NCI-H2107 (cell line): ENCODE measurements at places on chromosomes 3 and 15.

- DNase-seq: no peak
These were observed 8.5 kb downstream of the CCDC9B start for GRCh38 chr15:40332113-40332781.

DNA sequence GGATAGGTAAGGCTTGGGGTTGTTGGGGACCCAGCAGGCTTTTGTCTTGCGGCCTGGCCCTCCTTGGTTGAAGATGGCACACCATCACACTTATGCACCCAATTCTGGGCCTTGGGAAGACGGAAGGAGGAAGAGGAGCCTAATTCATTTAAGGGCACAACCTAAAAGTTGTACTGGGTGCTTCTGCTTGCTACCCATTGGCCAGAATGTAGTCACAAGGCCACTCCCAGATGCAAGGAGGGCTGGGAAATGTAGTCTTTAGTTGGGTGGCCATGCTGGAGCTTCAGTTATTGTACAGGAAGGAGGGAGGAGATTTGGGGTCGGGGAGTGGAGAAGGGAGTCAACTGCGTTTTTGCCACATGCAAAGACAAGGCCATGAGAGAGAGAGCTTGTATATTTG lies 109.2 kb downstream of the TMEM266 start:
- DNase-seq: no peak

DNA sequence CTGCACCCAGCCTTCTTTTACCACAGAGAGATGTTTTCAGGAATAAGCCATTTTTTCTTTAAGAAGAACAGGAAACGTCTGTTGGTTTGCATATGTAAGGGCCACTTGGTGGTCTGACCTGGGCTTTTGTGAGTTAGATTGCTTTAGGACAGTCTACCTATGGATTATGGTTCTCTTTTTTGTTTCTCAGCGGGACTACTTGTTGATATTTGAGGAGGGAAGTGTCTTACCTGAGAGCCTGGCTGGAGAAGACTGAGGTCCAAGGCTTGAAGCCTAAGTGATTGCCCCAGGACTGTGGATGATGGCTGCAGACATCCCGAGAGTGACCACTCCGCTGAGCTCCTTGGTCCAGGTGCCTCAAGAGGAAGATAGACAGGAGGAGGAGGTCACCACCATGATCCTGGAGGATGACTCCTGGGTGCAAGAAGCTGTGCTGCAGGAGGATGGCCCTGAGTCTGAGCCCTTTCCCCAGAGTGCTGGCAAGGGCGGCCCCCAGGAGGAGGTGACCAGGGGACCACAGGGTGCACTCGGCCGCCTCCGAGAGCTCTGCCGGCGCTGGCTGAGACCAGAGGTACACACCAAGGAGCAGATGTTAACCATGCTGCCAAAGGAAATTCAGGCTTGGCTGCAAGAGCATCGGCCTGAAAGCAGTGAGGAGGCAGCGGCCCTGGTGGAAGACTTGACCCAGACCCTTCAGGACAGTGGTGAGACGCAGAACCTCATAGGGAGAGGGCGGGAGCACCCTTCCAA lies 3.0 kb downstream of the ZSCAN2 start:
- DNase-seq: no peak

- DNase-seq: no peak
These were observed 681 bp downstream of the TWF2 start for GRCh38 chr3:52238193-52238760.

- no peak for DNase-seq
These were observed 345.6 kb downstream of the NLGN1 start for GRCh38 chr3:173743111-173743510.

GRCh38 chr3:119817583-119818363 lies 35.9 kb downstream of the NR1I2 start:
- DNase-seq: no peak

- no peak for DNase-seq
These were observed 41.5 kb upstream of the TBL1XR1 start for GRCh38 chr3:177238686-177239216.

- no peak for DNase-seq
These were observed 8.0 kb downstream of the SEMA5B start for GRCh38 chr3:123019591-123019990.

GRCh38 chr3:107430214-107430995 lies 53.2 kb downstream of the CCDC54 start:
- no peak for DNase-seq

- DNase-seq: no peak
These were observed 72.6 kb downstream of the FOXB1 start for GRCh38 chr15:60076582-60077276.

- peak; percentile 11 for DNase-seq
These were observed 64.0 kb upstream of the CPOX start for GRCh38 chr3:98657457-98657856.

GRCh38 chr3:123163141-123163540 lies 38.6 kb upstream of the SEC22A start:
- DNase-seq: no peak

DNA sequence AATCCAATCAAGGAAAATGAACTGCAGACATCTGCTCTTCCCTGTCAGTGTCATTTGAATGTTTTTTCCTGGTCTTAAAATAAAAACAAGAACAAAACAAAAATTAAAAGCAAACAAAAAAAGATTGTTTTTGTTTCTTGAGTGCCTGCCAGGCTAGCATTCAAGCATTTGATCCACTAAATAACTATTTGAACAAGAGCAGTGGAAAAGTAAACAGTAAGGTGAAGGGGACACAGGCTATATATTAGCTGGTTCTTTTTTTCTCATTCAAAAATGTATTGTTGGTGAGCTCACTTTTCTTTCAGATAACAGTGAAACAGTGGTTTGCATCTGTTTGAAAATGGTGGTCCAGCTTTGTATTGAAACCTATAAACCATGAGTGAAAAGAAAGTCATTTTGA lies 586.9 kb upstream of the SGO1 start:
- DNase-seq: no peak

DNA sequence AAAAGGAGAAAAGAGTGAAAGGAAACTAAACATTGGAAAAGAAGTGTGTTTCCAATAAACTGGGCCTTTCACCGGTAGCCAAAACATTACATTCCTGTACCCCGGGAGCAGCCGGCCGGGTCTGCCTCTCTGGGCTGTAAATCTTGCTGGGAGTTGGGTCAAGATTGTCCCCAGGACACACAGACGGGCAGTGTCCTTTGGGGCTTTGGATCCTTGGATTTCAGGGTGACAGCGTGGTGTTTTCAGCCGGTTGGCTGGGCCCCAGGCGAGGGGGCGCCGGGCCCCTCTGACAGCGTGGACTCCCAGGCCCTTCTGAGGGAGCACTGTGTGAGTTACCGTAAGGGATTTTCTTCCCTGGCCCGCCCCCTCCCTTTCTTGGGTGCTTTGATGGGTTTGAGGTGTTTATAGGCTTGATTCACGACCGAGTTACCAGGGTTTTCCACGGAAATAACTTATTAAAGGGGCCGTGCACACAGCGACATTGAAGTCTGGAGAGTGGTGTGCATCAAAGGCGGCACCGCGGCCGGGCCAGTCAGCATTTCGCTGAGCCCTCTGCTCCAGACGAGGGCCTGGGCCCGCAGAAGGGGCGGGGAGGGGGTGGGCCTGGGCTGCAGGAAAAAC lies 27.4 kb downstream of the SMAD6 start:
- DNase-seq: no peak

GRCh38 chr3:140186421-140186920 lies 251.5 kb downstream of the CLSTN2 start:
- DNase-seq: no peak

DNA sequence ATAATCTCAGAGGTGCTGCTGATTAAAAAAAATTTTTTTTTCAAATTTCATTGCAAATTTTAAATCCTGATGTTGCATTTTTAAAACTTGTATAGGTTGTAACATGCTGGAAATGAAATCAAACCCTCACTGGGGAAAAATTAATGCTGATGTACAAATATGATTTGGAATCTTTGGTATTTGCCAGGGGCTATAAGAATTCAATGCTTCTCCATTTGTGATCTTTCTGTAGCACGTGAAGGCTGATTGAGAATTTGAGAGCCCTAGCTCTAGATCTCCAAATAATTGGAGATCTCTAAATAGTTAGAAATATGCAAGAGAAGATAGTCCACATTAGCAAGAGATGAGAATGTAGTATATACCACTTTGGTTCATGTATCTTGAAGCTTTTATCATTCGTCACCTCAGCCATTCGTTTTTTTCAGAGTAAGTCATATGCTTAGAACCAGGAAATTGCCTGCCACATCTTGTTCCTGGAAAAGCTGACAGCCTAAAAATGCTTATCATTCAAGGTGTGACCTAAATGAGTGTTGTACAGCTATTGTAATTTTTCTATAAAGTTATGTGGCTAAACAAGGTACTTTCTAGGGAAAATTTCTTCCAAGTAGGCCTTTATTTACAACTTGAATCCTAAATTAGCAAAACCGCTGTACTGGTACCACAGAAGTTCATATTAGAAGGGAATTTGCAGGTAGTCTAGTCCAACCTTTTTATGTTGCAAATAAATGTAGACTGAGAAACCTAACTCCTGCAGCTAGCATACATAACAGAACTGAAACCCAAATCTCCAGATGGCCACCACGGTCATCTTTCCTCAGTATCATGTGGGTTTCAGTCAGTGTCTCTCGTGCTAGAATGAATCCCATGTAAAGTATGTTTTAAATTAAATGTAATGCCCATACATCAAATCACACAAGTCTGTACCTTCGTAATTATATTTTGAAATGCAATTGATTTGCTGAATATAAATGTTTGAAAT lies 48.5 kb downstream of the FNDC3B start:
- no peak for DNase-seq

- no peak for DNase-seq
These were observed 26.2 kb upstream of the HACD2 start for GRCh38 chr3:123611082-123611481.

DNA sequence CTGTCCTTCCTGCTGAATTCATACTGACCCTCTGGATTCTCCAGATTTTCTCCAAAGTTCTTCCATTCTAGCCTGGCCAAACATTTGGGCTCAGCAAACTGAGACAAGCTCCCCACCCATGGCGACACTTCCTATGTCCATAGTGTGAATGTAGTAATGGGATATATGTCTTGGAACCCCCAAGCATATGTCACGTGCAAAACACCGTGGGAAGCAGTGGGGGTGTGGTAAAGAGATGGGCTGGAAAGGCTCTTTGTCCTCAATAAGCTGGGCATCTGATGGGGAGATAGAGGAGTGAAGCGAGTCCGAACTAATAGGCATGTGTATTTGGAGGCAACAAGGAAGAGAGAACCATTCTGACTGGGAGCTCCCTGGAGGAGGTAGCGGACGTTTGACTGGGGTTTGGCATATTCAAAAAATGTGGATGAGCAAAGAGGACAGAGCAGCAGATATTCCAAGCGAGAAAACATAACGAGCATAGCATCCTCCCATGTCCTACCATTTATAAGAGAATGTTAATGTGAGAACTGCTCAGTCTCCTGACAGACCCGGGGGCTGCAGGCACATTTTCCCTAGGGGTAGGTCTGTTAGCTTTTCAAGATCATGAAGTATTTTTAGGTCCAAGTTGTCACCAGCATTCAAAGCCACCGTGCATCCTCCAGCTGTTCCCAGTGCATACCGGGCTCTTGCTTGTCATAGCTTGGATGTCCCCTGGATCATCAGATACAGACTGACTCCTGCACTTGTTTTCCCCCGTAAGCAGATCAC lies 25.6 kb downstream of the TPM1 start:
- DNase-seq: no peak

DNA sequence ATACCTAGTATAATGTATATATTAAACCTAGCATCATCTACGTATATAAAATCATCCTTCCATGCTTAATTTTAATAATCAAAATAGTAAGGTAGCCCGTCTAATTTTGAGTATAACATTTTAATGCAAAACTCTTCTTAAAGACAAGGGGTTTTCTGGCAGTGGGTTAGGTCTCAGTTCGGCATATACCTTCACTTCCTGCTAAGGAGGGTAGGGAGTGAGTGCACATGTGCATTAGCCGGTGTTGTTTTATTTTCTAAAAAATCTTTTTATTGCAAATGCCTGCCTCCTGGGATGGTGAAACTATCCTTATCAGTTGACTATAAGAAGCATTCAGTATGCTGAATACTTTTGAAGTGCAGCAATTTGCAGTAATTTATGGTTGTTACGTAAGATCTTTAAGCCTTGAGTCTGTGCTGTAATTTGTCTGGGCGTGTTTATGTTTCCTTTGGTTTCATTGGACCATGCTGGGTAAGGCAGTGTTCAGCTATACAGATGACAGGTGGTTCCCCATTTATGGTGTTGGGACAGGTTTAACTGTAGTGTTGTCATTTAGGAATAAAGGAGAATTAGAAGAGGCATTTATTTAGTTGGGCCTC lies 11.7 kb downstream of the ARHGEF26 start:
- DNase-seq: peak; percentile 39

DNA sequence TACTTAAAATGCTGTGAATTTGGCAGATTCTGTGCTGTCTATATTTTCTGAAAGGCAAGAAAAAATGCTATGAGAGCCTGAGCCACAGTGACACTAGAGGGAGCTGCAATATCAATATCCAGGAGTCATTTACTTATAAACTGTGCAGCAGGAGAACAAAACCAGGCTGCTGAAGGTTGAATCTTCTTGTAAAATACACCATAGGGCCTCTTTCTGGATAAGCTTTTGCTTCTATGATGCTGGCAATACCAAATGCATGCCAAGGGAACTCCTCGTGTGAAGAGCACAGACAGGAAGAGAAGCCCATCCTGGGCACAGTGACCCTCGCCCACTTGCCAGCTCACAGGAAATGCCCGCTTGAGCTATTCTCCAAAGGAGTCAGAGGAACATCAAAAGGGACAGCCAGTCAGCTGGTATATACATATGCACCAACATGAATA lies 48.0 kb upstream of the TSPAN3 start:
- DNase-seq: no peak

DNA sequence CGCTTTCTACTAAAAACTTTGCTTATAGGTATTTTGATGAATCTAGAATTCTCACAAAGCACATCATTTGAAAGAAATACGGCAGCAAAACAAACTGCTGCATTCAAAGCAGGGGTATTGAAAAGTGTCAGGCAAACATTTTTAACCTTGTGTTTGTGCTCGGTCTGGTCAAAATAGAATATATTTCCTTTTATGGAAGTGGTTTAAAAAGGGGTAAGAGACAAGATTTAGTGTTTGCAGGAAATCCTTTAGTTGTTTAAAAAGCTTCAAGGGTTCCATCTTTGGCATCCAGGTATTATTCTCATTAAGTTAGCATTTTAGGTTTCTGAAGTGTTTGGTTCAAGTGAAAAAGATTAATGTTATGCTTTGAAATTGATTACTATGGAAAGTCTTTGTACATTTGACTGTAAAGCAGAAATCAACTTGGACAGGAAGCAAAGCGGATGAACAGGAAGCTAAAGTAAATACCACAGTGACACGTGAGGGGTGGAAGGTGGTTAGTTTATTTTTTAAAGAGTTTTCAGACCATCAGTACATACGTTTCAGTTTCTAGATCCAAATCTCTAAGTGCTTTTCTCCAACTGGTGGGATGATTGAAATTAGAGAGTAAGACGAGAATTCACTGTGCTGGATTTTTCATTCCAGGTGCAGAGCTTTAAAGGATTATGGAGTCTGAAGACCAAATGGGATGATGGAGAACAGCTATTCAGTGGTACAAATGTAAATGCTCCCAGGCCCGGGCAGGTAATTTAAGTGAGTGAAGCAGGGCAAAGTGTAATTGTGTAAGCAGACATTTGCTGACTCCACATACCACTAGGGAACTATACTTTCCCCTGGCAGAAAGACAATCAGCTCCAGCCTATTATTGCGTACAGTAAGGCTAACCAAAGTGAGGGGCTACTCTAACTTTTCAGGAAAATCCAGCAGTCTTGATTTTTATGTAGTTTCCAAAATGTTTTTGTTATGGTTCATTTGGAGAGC lies 341.8 kb upstream of the TBL1XR1 start:
- DNase-seq: no peak

- DNase-seq: no peak
These were observed 61.9 kb downstream of the TRPM7 start for GRCh38 chr15:50624616-50625168.

- no peak for DNase-seq
These were observed 482.6 kb upstream of the TPRG1 start for GRCh38 chr3:188689101-188689574.
